ENCODE measurements at places on chromosomes 6 and 20.

DNA sequence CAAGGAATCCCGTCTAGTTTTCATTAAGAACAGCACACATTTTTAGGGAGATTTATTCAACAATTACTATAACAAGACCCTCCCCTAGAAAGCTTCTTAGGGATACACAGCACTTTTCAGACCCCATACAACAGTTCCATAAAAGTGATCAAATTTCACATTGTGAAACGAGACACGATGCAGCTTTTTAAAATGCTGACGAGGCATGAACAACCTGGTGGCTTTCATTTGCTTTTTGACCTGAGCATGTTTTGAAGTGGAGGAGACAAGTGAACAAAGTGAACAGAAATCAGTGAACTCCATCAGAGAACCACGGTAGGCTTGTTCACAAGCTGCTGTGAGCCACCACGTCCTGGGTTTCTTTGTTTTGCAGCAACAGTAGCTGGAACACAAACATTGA is 112.2 kb downstream of the PCSK2 start:
- no peaks in the 10 kb centered on the region for H3K27me3 ChIP-seq
- no peak overlapping the region for H3K27ac ChIP-seq
- no peaks in the 10 kb centered on the region for H3K4me1 ChIP-seq
- H3K36me3 ChIP-seq: no peaks in the 10 kb centered on the region
- DNase-seq: no peak

GRCh38 chr20:2524709-2525506 is 11.5 kb upstream of the TMC2 start:
- peak overlapping the region; percentile 88 for H3K27ac ChIP-seq
- peak overlapping the region; percentile 67 for H3K4me3 ChIP-seq
- H3K4me1 ChIP-seq: peaks cover 4% of the 10 kb centered on the region
- DNase-seq: peak; percentile 40
- H3K27me3 ChIP-seq: no peaks in the 10 kb centered on the region

- H3K4me3 ChIP-seq: no peak overlapping the region
- no peaks in the 10 kb centered on the region for H3K27me3 ChIP-seq
- peak; percentile 44 for DNase-seq
- H3K36me3 ChIP-seq: no peaks in the 10 kb centered on the region
- no peaks in the 10 kb centered on the region for H3K4me1 ChIP-seq
Measured at GRCh38 chr20:4120921-4121321, 105.6 kb upstream of the RNF24 start.

GRCh38 chr6:39199976-39200375 is 29.3 kb downstream of the KCNK5 start:
- no peak overlapping the region for H3K27ac ChIP-seq
- no peak for DNase-seq
- H3K27me3 ChIP-seq: no peaks in the 10 kb centered on the region
- no peak overlapping the region for H3K4me3 ChIP-seq
- no peaks in the 10 kb centered on the region for H3K4me1 ChIP-seq
- H3K36me3 ChIP-seq: no peaks in the 10 kb centered on the region

GRCh38 chr6:112357791-112358190 is 10.7 kb downstream of the RFPL4B start:
- no peaks in the 10 kb centered on the region for H3K4me1 ChIP-seq
- no peaks in the 10 kb centered on the region for H3K36me3 ChIP-seq
- H3K4me3 ChIP-seq: no peak overlapping the region
- no peaks in the 10 kb centered on the region for H3K27me3 ChIP-seq

DNA sequence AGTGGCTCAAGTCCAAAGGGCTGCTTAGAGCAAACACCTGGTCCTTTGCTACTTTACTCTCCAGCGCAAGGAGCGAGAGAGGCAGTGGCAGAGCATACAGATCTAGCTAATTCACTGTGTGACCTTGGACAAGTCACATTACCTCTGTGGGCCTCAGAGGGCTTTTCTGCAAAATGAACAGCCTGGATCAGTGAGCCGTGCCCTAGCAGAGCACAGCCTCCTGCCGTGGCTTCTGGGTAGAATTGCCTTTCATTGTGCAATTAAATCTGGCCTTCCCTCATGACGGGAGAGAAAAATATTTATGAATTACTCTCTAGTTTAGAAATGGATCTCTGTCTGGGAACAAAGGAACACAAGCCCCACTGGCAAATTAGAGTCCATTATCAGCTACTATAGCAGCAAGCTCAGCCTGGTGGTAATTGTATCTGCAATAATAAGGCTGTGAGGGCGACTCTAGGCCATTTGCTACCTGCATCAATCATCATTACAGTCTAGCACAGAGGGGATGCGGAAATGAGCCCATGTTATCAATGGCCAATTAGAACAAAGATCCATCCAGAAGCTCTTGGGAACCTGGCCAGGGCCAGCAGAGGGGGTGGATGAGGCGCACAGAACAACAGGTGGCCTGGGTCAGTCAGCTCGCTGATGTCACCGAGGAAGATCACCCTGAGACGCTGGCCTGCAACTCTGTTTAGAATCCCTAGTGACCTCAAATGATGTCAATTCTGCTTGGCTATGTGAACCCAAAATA is 114.2 kb upstream of the LY86 start:
- H3K4me3 ChIP-seq: no peak overlapping the region
- H3K4me1 ChIP-seq: no peaks in the 10 kb centered on the region
- H3K36me3 ChIP-seq: no peaks in the 10 kb centered on the region
- DNase-seq: no peak
- no peaks in the 10 kb centered on the region for H3K27me3 ChIP-seq
